ENCODE measurements at places on chromosomes 3 and 15.

DNA sequence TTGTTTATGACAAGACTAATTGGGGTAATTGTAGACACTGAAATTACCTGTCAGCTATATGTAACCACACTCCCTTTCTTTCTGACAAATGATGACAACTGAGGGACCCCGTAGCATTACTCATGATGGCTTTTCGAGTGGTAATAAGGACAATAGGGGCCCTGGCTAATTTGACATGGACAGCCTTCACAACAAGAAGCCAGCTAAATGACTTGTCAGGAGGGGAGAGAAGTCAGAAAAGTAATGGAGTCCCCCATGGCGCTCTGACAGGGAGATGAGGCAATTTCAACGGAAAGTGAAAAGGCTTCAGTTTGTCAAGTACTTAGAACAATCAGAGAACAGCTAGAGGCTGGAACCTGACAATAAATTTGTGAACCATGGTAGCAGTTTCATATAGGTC lies 177.3 kb downstream of the CDIN1 start:
- DNase-seq, result no peak

DNA sequence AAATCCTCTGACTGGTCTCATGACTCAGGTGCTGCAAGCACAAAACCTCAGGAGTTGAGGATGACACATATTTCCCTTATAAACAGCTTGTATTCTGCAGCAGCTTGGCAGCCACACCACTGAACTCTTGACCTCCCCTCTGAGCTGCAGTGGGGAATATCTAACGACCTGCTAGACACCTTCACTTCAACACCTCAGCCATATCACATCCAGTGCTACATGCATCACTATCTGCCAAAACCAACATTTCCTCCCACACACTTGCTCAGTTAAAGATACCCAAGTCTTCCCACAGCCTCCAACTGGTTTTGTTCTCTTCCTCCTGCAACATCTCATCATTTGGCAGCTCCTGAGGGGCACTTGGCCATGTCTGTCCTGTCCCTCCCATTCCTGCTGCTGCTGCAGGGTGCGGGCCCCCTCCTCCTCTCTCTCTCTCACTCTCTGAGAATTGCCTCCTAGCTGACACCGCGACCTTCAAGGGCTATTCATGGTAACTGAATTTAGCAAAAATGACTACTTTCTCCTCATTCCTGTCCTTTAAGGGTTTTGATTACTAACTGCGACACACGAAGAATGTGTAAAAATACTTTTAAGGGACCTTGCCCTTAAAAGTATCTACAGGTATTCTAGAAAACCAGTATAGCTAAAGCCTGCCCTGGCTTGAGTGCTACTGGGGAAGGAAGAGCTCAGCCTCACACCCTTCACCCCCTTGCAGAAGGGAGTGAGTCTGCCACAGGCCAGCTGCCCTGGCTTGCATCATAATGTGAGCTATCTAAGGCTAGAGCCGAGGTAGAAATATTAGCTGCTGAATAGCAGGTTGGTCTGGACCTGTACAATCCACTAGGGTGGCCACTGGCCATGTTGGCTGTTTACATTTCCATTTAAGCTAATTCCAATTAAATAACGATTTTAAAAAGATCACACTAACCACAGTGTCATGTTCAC lies 5.0 kb upstream of the CCR9 start:
- peak; percentile 51 for DNase-seq

GRCh38 chr3:44568561-44568960 lies 13.6 kb downstream of the ZKSCAN7 start:
- peak; percentile 78 for DNase-seq

GRCh38 chr15:46365572-46365971 lies 730.7 kb downstream of the SQOR start:
- DNase-seq, result peak; percentile 1

- DNase-seq, result no peak
These were observed 76.8 kb downstream of the NPAP1 start for GRCh38 chr15:24752354-24752753.

DNA sequence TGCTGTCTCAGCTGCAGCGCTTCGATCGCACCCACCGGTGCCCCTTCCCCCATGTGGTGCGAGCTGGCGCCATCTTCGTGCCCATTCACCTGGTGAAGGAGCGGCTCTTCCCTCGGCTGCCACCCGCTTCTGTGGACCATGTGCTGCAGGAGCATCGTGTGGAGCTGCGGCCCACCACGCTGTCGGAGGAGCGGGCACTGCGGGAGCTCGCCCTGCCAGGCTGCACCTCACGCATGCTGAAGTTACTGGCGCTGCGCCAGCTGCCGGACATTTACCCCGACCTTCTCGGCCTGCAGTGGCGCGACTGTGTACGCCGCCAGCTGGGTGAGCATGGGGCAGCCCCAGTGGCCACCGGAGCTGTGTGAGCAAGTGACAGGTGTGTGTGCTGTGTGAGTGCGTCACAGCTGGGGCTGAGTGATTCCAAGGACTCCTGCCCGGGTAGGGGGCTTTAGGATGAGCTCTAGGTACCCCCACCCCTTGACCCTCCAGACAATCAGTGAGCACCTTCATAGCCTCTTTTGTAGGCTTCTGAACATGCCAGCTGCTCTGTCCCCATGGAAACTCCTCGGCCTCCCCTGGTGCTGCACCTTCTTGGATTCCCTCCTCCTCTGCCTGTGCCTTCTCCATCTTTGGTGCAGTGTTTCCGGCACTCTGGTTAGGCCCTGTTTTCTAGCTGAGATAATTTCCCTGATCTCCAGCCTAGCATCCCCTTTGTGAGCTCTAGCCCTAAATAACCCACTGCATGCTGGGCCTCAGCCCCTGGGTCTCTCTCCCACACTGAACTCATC lies 7.0 kb downstream of the C15orf39 start:
- no peak for DNase-seq

GRCh38 chr15:82789491-82789890 lies 16.4 kb downstream of the FSD2 start:
- peak; percentile 2 for DNase-seq

DNA sequence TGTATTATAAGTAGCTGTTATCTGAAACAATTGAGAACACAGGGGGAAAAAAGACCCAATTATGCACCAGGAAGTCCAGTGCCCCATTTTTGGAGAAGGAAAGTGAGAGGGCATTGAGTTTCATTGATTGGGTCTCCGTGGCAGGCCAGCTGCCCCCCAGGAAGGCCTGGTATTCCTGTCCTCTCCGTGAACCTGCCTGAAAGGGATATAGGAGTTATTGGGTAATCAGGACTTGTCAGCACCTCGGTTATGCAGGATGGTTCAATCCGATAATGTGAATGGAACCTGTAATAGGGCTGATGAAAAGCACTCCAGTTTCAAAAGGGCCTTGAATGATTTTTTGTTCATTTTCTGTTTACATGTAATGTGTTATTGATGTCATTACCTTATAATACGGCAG lies 122.0 kb upstream of the RARB start:
- no peak for DNase-seq

DNA sequence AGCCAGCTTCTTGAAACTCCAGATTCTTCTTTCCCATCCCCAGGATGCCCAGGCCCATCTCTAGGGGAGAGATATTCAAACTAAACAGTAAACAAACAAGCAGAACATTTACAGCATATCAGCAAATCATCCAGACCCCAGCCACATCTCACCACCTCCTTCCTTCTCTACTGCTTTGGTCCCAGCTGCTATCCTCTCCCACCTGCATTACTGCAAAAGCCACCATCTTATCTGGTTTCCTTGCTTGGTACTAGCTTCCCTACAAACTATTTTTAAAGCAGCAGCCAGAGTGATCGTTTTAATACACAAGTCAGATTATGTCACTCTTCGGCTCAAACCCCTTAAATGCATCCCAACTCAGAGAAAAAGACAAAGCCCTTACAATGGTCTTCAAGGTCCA lies 4.8 kb downstream of the LYSMD2 start:
- DNase-seq, result no peak

DNA sequence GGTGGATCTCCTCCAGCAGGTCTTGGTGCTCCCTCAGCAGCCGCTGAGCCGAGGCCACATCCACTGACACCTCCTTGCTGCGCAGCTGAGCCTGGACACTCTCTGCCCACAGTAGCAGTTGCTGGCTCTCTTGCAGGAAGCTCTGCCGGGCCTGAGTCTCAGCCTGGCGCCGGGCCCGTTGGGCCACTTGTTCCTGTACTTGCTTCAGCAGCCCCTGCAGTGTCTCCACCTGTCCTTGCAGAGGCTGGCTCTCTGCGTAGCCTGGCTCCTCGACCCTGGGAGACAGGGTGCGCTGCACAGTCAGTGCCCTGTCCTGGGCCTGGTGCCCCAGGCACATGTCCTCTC lies 15.5 kb downstream of the SPTBN5 start:
- no peak for DNase-seq

DNA sequence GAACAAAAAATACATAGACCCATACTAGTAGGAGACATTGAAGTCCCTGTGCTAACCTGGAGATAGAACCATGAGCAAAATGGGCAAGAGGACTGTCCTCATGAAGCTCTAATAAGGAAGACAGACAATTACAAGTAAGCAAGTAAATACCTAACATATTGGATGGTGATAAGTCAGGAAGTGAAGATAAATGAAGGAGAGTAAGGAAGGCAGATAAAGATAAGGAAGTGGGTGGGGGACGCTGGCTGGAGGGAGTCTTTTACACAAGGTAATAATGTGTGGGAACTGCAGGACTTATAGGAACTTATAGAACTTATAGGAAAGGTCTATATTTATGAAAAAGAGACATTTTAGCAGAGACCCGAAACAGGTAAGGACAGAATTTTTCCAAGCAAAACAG lies 148.9 kb upstream of the ABI3BP start:
- no peak for DNase-seq
